Fibroblast of skin of left quadriceps (primary cell): ENCODE measurements at places on chromosomes 16 and 17.

DNA sequence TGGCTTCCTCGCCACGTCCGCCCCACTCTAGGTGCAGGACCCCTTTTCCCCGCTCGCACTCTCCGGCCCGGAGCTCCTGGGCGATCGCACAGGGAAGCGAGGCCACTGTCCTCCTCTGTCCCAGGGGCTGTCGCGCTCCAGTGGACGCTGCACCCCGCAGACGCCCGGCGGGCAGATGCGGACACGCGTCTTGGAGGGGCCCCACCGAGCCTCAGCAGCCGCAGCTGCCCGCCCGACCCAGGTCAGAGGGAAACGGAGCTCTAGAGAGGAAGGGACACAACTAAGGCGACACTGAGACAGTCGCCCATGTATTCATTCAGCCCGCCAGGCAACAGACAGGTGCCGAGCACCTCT is 726 bp upstream of the SLC13A5 start:
- DNase-seq: no peak

DNA sequence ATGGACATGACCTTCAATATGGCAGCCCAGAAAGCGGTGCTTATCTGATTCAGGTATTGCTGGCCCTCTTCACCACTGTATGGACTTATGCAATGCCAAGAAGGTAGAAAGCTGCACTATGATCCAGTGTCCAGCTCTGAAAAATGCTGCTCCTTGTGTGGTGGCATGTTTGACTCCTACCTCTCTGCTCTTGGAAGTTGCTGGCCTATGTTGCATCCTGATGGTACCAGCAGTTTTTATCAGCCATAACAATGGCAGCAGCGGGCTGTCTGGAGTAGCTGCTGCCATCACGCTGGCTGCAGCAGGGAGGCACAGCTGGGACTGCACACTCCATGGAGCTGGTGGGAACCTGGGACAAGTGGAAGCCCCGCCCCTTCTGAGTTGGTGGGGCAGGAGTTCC is 53.1 kb upstream of the MED9 start:
- no peak for DNase-seq

DNA sequence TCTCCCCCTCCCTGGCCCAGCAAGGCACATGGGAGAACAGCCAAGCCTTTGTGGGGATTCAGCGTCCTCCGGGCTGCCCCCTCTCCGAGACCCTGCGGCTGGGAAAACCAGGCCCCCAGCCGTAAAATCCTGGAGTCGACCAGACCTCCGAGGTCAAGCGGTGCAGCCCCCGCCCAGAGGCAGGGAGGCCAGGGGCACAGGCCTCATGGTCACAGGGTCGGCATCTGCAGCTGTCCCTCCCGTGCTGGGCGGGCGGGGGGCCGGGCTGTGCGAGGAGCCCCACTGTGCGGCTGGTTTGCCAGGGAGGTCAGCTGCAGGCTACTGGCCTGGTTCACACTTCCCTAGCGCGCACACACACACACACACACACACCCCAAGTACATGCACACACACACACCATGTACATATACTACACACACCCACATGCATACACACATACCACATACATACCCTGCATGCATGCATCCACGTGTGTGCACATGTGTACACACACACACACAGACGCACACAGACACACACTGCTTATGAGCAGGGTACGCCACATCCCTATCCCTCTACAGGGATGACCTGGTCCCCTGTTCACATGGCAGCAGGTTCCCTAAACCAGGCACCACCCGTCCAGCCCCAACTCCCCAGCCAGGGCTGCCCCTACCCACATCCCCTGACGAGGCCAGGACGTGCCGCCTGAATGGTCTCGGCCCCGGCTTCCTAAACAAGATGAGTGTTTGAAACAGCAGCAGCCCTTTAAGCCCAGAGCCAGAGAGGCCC is 108.9 kb upstream of the CIBAR2 start:
- DNase-seq: no peak

GRCh38 chr17:50831471-50831928 is 3.9 kb upstream of the WFIKKN2 start:
- DNase-seq: no peak

GRCh38 chr17:28180449-28180848 is 138.0 kb downstream of the NLK start:
- DNase-seq: no peak

DNA sequence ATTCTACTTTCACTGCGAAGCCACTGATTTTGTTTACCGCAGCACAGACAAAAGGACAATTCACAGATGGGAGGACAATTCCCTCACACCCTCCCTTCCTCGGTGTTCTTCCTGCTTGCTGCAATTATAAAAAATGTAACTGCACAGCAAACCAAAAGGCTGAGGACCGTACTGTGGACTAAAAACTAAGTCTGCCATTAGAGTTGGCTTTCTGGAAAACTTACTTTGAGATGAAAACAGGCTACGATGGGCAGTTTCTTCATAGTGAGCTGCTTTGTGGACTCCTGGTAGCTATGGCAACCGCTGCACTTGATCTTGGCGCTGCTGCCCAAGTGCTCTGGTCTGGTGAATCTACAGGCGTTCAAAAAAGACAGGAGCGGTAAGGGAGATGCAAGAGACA is 35.2 kb downstream of the USP22 start:
- no peak for DNase-seq

- DNase-seq: no peak
Observed at GRCh38 chr16:649631-650030, 466 bp downstream of the WDR90 start.

- DNase-seq: no peak
Observed at GRCh38 chr16:86079255-86079885, 180.4 kb downstream of the IRF8 start.

DNA sequence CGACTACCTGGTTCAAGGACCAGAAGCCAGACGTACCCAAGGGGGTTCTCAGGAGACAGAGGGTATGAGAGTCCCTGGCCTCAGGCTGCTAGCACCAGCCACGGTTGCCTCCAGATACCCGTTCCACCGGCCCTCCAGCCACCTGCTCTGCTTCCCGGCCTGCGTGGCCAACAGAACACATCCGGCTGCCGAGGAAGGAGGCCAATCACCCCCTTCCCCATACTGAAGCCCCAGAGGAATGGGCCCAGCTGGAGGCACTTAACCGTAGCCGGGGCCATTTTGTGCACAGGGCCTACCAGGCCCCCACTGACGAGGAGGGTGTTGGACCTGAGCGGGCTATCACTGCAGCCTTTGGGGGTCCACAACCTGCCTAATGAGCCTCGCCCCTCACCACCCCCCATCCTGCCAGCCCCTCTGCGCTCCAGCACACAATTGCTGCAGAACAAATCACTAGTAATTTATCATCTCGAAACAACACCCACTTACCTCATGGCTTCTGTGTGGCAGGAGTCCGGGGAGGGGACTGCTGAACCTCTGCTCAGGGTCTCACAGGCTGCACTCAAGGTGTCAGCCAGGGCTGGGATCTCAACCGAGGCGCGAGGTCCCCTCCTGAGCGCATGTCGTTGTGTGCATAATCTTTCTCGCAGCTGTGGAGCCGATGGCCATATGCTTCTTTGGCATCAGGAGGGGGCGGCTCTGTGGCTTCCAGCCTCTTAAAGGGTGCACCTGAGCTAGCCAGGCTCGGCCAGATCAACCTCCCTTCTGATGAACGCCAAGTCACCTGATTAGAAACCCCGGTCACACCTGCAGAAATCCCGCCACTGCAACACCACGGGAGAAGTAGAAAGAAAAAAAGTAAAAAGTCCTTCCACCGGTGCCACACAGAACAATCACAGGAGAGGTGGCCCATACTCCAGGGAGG is 10.1 kb upstream of the KREMEN2 start:
- no peak for DNase-seq
